Hepatic stellate cell (primary cell): ENCODE measurements at places on chromosomes 5 and 9.

DNA sequence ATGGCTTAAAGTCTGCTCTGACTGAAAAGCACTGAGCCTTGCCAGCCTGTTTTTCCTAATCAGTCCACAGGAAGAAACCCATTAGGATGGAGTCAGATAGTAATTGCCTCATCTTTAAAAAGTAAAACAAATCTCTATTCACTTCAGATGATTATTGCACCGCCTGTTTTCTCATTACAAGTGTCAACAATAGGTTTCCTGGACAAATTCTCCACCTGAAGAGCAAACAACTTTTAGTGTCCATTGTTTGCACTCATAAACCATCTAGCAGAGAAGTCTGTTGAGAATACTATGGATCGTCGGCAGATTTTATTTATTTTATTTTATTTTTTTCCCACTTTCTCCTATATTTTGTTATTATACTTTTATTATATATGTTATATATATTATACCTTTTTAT, 20.3 kb downstream of the C5orf63 start:
- no peak for DNase-seq

- DNase-seq: no peak
Observed at GRCh38 chr5:138230261-138230660, 17.1 kb upstream of the CDC23 start.

DNA sequence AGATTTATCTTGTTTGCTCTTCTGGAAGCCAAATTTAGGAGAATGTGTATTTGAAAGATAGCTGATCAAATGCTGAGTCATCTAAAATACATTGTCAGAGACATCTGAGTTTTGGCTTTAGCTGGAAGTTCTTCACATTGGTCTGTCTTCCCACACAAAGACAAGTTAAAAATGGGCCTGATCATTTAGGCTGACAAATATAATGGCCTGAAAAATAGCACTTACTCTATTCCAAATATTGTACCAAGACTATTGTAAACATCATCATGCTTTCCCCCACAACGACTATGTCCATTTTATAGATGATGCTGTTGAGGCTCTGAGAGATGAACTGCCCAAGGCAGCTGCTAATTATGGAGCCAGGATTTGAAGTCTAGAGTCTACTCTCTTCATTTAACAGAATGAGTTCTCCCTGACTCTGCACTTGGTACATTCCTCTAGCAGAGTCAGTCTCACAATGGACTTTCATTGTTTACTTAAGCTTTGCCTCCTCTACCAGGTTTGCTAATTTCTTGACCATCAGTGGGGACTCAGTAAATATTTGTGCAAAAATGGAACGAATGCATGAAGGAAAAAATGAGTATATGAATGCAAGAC, 619.4 kb upstream of the KLF4 start:
- no peak for DNase-seq

DNA sequence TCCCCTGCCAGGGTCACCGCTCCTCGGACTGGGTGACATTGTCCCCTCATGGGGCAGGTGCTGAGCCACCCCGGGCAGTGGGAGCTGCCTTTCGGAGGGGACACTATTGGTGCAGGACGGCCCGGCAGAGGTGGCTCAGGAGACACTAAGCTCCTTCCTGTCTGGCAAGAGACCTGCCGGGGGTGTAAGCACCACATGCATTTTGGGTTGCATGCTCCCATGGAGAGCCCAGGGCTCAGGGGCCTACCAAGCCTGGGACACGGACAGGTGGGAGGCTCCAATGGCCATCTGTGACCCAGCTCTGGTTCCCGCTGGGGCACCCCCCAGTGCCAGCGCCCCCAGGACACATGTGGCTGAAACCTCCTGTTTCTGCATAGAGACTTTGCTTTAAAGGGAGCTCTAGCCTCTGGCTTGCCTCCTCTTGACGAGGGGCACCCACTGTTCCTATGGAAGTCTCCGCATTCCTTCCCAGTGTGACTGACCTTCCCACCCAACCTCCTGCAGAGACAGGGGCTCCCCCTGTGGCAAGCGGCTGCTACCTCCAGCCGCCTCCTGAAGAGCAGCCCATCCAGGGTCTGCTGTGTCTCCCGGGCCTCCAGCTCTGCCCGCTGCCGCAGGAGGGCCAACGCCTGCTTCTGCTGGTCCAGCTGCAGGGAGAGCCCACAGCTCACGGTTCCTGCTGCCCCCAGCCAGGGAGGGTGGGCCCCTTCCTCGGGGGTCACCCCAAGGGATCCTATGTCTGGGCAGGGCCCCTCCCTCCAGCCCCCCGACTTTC, 28.1 kb downstream of the CCDC187 start:
- DNase-seq: no peak

DNA sequence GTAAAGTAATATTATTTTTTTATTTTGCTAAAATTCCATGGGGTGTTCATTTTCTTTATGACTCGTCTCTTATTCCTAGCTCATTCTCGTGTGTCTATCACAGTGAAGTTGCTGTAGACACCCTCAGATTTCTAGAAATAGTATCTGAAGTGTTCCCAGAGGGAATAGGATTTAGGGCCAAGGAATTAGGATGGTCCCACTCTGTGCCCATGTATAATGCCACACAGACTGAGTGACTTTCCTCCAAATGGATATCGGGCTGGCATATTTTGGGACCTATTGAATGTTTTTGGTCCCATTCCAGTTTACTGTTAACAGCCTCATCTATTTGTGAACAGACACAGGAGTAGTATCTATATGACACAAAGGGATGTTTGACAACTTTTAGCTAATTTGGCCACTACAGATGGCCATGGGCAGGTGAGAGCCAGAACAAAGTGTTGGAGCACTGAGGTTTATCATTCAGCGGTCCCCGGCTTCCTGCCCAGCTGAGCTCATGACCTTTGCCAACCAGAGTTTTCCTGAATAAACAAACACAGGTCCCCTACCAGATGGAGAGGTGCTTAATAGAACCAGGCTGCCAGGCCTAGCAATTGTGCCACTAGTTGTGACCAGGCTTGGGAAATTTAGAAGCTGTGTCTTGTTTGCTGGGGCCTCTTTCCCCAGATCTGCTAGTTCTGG, 46.9 kb downstream of the MAP1B start:
- no peak for DNase-seq

- no peak for DNase-seq
Observed at GRCh38 chr5:154165886-154166285, 24.6 kb upstream of the GALNT10 start.

DNA sequence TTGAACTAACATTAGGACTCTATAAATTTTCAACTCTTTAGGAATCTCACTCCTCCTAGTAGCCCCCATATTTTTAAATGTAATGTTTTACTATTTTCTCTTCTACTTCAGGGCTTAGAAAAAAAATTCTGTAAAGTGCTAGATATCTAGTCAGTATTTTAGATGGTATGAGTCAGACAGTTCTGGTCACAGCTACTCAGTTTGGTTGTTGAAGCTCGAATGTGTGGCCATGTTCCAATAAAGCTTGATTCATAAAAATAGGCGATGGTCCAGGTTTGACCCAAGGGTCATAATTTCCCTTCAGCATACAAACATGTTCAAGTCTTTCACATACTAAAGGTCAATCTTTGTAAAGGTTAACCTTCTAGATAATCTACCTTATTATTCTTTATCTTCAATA, 566.0 kb upstream of the CDH18 start:
- no peak for DNase-seq

DNA sequence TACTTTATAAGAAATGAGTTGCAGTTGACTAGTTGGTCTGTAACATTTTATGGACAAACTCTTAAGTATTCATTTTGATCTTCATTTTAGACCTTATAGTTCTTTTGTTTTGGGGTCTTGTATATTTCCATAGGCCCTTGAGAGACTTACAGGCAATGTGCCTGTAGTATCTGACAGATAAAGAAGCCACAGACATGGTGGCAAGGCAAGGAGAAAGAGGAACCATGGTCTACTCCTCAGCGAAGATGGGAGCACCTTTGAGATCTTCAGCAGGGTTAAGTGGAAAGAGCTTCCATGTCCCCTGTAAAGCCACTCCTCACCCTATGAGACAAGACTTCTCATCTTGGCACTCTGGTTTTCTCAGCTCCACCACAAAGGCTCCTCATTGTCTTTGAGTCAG, 56.4 kb downstream of the SH3TC2 start:
- no peak for DNase-seq

DNA sequence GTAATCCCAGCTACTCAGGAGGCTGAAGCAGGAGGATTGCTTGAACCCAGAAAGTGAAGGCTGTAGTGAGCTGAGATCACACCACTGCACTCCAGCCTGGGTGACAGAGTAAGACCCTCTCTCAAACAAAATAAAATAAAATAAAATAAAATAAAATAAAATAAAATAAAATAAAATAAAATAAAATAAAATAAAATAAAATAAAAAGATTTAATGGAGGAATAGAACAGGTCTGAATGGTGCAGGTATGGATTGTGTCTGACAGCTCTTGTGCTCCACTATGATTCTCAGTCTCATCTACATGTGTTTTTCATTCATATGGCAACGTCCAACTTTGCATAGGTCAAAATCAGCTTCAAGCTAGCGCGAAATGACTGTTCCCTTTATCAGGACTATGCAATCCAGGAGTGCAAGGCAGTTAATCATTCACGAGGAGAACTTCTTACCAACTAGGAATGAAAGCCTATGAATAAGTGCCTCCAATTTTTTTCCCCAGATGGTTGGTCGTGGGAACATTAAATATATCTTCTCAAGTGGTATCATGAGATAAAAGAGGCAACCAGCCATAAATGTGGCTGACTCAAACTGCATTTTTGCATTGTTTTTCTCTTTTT, 1392.3 kb upstream of the CDH9 start:
- DNase-seq: no peak

- peak; percentile 71 for DNase-seq
Observed at GRCh38 chr9:112074250-112075008, 100.7 kb downstream of the SUSD1 start.
